WERI-Rb-1 (cell line): ENCODE measurements at places on chromosomes 11 and 22.
A peak's percentile ranks its signal among the peaks of the same experiment; 100 is the strongest.

GRCh38 chr11:119470317-119471291, 47.6 kb upstream of the THY1 start:
- DNase-seq = no peak

GRCh38 chr11:85595285-85595884, 31.8 kb downstream of the DLG2 start:
- no peak for DNase-seq

DNA sequence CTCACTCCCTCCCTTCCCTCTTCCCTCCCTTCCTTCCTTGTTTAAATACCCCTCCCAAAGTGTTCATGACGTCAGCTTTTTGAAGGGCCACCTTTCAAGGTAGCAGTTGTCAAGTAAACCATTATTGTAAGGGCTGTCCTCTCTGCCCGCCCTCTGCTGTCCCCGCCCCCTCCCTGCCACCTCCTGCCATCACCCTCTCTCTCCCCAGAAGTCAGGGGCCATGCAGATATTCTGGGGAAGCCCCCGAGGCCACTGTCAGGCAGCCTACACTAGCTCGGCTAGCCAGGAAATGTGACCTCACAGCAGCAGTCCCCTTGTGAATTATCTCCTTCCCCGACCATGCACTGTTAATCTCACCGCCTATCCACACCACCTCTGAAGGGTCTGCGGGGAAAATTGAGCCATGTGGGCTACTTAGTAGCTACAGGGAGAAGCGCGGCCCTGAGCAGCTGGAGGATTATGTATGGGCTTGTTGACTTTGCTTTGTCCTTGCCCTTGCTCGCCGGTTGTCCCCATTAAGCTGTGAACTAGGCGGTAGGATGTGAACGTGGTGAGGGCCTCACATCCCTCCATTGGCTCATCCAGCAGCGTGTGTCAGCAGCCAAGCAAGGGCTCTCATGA, 42.1 kb upstream of the ATXN10 start:
- peak; percentile 79 for DNase-seq

DNA sequence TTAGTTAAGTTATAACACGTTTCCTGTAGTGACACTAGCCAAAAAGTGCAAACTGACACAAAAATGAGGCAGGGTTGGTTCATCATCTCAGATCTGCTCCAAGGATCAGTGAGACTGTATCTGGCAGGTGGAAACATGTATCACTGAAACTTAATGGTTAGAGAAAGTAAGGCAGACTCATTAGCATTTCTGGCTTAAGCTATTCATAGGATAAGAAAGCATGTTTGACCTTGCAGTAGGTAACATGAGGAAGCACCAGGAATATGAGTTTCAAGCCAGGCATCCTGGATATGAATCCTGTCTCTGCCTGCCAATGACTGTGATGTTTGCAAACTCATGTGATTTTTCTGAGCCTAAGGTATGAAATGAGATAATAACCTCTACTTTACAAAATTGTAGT, 732.1 kb downstream of the NELL1 start:
- no peak for DNase-seq

DNA sequence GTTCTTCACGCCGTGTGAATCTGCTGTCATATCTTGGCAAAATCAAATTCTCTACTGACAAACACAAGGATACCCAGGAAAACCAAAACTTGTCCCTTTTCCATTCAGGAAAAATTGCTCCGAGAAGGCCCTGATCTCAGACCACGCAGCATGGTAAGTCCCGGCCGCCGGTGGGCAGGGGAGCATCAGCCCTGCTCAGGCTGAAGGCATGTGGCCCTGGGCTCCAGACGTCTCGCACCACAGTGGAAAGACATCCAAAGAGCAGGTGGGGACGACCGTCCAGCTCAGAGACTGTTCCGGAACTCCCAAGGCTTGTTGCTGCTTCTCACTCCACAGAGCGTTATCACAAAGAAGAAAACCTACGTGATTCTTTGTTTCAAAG, 29.8 kb downstream of the TOLLIP start:
- DNase-seq = no peak

DNA sequence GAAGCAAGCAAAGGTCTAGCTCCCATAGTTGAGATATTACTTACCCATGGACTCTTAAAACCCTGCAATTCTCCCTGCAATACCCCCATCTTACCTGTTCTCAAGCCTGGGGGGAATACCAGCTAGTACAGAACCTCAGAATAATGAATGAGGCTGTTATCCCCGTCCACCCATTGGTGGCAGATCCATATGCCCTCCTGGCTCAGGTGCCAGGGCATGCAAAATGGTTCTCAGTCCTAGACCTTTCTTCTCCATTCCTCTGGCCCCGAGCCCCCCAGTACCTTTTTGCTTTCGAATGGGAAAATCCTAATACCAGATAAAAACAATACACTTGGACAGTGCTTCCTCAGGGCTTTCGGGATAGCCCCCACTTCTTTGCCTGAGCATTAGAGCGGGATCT, 86.4 kb downstream of the PIWIL4 start:
- DNase-seq = no peak

DNA sequence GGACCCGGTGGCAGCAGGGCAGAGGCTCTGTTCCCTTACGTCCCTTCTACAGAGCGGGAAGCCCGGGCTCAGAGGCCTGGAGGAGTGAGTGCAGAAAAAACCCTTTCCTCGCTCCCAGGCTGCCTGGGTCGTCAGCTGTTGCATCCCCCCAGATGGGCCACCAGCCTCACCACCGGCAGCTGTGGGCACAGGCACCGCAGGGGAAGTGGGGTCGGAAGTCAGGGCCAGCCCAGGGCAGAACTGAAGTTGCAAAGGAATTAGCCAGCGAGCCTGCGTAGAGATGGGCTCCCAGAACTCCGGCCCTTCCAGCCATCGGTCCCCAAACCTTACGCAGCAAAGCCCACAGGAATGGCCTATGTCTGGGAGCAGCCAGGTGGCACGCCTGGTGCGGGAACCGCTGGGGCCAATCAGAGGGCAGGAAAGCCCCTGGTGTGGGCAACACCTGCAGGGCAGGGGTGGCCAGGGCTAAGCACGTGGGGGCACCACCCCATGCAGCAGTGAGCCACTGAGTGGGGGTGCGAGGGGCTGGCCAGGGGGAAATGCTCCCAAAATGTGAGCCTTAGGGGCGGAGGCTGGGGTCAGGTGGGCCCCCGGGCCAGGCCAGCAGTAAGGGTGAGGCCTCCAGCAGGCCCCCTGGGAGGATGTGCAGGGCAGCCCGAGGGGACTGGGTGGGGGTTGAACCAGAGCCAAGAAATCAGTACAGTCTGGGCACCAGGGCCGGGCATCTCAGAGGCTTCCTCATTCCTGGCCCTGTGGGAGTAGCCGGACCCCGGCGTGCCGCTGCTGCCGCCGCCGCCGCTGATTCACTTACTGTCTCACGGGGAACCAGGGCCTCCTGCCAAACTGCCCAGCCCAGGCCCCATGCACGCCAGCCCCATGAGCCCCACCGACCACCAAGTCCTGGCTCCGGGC, 58.2 kb downstream of the WNT7B start:
- DNase-seq = no peak

DNA sequence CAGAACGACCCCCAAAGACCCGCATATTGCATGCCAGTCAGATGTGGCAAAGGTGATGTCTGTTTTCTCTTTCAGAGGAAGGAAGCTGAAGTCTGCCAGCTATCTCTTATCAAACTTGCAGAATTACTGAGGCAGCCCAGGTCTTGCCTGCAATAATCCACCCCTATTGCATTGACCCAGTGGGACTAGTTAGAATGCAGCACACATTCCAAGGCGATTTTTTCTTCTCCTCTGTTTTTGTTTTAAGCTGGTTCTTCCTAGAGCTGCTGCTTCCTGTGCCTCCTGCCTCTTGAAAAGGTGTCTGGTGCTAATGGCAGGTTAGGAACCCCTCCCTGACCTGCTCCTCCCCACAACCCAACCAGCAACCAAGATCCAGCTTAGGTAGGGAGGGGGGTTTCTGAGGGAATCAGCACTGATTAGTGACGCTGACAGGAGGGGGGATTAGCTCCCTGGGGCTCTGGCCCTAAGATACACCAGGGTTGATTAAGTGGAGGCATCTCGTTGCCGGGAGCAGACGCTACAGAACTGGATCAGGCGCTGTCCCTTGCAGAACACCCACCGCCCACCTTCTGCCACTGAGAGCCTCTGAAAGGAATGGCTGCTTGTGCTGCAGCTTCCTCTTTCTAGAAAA, 2.8 kb downstream of the NTM start:
- peak; percentile 94 for DNase-seq

- DNase-seq = no peak
These were observed 28.5 kb downstream of the LINC01488 start for GRCh38 chr11:69509846-69510390.

DNA sequence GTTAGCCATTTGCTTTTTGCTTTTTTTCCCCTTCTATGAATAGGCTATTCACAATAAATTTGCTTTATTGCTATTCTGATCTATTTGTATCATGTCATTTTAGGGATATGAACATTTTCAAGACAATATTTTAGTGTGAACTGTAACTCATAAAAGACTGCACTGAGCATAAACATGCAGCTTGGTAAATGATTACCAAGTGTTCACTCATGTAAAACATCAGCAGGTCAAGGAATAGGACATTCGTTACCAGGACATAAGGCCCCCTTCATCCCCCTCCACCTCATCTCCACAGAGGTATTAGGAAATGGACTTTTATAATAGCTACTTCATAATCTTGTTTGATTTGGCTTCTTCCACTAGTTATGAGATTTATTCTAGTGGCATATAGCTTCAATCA, 12.4 kb downstream of the NLRP14 start:
- DNase-seq = no peak

- DNase-seq = no peak
These were observed 20.3 kb downstream of the TMPRSS5 start for GRCh38 chr11:113685654-113686359.

GRCh38 chr11:106854429-106854828, 163.8 kb downstream of the GUCY1A2 start:
- DNase-seq = no peak

- DNase-seq = no peak
These were observed 160.2 kb downstream of the FAT3 start for GRCh38 chr11:92384802-92385201.

- DNase-seq = no peak
These were observed 537.5 kb downstream of the DLG2 start for GRCh38 chr11:85089654-85090053.

GRCh38 chr11:120694726-120695125, 183.2 kb downstream of the GRIK4 start:
- DNase-seq = no peak

DNA sequence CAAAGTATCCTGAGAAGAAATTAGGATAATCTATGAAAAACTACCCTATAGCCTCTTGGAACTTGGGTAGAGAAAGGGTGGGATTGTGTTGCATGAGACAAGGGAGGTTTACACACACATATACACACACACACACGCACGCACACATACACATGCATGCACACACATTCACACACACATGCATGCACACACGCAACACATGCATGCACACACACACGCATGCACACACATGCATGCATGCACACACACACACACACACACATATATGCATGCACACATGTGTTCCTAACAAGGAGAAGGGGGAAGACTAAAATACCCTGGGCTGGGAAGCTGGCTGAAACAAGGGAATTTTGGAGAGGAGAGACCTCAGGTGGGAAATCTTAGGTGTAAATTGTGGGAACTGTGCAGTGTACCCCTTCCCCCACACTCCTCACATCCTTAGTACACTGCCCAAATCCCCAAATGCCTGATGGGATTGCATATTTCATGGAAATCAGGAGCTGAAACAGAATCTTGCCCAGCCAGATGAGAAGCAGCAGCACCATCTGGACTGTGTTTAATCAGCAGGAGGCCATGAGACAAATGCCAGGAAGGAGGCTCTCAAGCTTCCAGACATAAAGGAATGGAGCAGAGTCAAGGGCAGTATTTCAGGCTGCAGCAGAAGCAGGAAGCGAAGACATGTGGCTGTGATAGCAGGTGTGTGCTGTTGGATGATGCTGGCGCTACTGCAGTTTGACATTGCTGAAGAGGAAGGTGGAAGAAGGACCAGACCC, 14.6 kb upstream of the POLD3 start:
- DNase-seq = peak; percentile 19

- DNase-seq = no peak
These were observed 72.9 kb upstream of the ANO1 start for GRCh38 chr11:70005107-70005818.

DNA sequence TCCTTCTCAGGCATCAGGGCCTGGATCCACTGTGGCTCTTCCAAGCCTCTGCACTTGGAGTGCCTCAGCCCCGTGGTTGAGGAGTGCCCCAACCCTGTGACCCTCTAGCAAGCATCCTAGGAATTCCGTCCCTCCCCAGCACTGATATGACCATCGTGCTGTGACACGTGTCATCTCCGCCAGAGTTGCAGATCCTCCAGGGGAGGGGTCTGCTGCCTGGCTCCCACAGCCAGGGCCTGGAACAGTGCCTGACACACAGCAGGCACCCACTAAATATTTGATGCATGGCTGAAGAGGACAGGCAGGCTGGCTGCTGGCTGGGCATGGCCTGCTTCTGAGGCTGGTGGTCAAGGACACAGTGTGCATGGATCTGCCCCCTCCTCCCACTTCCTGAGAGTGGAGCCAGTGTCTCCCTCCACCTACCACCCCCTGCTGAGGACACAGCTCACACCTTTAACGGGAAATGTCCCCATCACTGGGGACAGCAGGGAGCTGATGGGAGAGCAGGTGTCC, 1.7 kb upstream of the CD81 start:
- DNase-seq = no peak

DNA sequence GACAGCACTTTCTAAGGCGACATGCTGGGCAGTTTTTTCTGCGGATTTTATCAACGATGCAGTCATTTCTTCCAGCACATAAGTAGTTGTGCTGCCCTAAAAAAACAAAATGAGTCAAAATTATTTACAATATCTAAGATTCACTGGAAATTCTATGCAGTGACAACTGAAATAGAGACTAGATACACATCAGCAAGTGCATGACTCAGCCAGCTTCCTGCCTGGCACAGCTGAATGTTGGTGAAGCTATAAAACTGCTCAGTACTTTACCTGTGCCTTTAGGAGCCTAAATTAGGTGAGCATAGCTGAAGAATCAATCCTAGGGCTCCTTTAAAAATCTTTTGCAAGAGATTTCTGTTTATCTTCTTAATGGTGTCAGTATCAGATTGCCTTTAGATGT, 37.8 kb downstream of the PGR start:
- no peak for DNase-seq

DNA sequence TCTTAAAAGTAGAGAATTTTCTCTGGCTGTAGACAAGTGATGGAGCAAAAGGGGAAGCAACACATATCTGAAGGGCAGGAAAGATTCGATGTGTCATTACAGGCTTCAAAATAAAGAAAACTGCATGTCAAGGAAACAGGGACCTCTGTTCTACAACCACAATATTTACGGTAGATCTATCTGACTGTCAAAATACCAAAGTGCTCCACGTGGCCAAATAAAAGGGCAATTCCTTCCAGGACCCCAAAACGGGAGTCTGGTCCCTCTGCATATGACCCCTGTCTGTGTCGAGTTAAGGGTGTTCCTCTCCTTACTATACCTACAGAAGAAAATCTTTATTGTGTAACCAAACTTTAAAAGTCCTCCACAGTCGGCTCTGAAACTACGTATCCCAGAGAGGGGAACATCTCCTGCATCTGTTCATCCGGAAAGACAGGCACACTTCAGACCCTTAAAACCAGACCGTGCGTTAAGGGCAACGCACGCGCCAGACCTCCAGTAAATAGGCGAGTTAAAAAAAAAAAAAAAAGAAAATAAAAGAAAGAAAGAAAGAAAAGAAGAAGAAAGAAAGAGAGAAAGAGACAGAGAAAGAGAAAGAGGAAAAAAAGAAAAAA, 756 bp downstream of the CLNS1A start:
- no peak for DNase-seq
